ENCODE measurements at places on chromosomes 5 and 9. TPM values are rescaled to one million over a fixed set of nuclear protein-coding genes. Genes with fewer than 3 reads are reported as not detected.
A peak's percentile ranks its signal among the peaks of the same experiment; 100 is the strongest.

FOXD4L3 gene
- not detected for total RNA-seq

GRCh38 chr5:58999804-59000203, 416.9 kb downstream of the RAB3C start:
- H3K4me3 ChIP-seq: no peak overlapping the region
- peaks cover 8% of the 10 kb centered on the region for H3K4me1 ChIP-seq
- H3K36me3 ChIP-seq: no peaks in the 10 kb centered on the region
- no peak for DNase-seq

GRCh38 chr5:68463606-68464005, 248.1 kb downstream of the PIK3R1 start:
- H3K4me3 ChIP-seq: no peak overlapping the region
- peaks cover 2% of the 10 kb centered on the region for H3K4me1 ChIP-seq
- no peak overlapping the region for H3K27ac ChIP-seq
- no peaks in the 10 kb centered on the region for H3K27me3 ChIP-seq
- no peak for DNase-seq

- H3K27ac ChIP-seq: peak overlapping the region; percentile 11
- no peaks in the 10 kb centered on the region for H3K27me3 ChIP-seq
- peak; percentile 65 for DNase-seq
- no peak overlapping the region for H3K4me3 ChIP-seq
These were observed 40.2 kb upstream of the EXOC3 start for GRCh38 chr5:402615-403359.

GRCh38 chr5:160349935-160350303, 20.5 kb downstream of the C1QTNF2 start:
- H3K27me3 ChIP-seq: no peaks in the 10 kb centered on the region
- DNase-seq: no peak
- H3K27ac ChIP-seq: no peak overlapping the region
- H3K4me3 ChIP-seq: no peak overlapping the region

CCDC192 gene
- not detected for total RNA-seq

ANGPTL2 gene
- 40.0 TPM for total RNA-seq

ANKRD18A gene
- total RNA-seq: 14.6 TPM

SPATA6L gene
- 1.9 TPM for total RNA-seq

ZNG1F gene
- total RNA-seq: 8.4 TPM

DNA sequence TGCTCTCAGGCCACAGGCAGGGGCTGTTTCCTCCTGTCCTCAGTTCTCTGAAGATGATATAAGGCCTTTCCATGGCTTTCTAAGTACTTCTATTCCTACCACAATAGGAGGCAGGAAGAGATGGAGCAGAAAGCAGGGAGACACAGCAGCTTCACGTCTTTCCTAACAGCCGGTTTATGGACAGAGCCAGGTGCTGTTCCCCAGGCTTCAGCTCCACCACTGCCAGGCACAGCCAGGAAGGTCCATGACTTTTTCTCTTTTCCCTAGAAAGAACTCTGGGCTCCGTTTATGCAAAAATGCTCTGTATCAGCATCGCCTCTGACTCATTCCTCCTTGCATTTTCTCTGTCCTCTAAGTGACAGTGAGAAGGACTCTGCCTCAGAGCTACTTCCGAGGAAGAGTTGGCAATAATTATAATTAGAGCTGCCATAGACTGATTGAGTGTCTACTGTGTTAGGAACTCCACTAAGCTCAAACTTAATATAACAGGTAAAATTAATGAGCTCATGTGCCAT, 478.5 kb downstream of the RASEF start:
- H3K4me1 ChIP-seq: no peaks in the 10 kb centered on the region
- no peaks in the 10 kb centered on the region for H3K27me3 ChIP-seq
- DNase-seq: no peak
- H3K27ac ChIP-seq: no peak overlapping the region
- no peak overlapping the region for H3K4me3 ChIP-seq

ALAD gene
- total RNA-seq: 27.4 TPM

CHD1 gene
- 28.3 TPM for total RNA-seq

RFESD gene
- total RNA-seq: 2.3 TPM

GRCh38 chr9:111096051-111096450, 57.8 kb upstream of the LPAR1 start:
- peaks cover 16% of the 10 kb centered on the region for H3K4me1 ChIP-seq
- H3K36me3 ChIP-seq: no peaks in the 10 kb centered on the region
- DNase-seq: no peak
- no peak overlapping the region for H3K4me3 ChIP-seq
- H3K27ac ChIP-seq: no peak overlapping the region

DNA sequence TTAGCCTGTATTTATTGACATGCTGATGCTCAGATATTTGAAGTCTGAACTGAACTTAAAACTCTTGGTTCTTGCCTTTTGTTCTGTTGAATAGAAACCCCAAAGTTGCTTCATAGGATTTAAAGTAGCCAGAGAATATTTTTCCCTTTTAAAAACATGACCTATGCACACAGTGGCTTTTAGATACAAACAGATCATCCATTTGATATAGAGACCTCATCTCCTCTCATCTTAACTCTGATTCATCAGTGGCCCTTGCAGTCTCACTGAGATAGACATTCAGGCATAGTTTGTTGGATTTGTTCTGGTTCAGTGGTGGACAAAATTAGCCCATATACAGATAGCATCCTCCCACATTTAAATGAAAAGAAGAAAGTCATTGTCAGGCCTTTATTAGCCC, 43.5 kb upstream of the PJA2 start:
- H3K27ac ChIP-seq: no peak overlapping the region
- H3K27me3 ChIP-seq: no peaks in the 10 kb centered on the region
- no peaks in the 10 kb centered on the region for H3K36me3 ChIP-seq
- H3K4me3 ChIP-seq: no peak overlapping the region
- no peak for DNase-seq

TRAF2 gene
- total RNA-seq: 12.2 TPM

DNA sequence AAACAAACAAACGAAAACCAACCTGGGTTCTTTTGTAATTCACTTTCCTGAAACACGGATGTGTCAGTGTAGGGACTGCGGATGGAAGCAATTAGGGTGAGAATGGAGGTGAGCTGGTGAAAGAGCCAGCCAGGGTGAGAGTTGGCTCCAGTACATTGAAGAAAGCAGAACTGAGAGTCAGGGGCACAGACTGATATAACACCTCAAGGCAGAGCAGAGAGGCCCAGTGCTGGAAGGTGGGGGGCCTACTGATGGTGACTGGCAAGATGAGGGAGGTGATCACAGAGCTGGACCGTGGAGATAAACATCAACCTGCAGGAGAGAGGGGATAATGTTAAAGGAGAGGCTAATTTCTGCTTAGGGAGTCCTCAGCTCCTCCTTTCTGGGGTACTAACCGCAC, 221.1 kb downstream of the MAN2A1 start:
- H3K27me3 ChIP-seq: no peaks in the 10 kb centered on the region
- H3K4me3 ChIP-seq: no peak overlapping the region
- no peak overlapping the region for H3K27ac ChIP-seq
- DNase-seq: no peak

DOCK8 gene
- not detected for total RNA-seq
